ENCODE measurements at places on chromosomes 5 and 9. TPM values are rescaled to one million over a fixed set of nuclear protein-coding genes. Genes with fewer than 3 reads are reported as not detected.

DNA sequence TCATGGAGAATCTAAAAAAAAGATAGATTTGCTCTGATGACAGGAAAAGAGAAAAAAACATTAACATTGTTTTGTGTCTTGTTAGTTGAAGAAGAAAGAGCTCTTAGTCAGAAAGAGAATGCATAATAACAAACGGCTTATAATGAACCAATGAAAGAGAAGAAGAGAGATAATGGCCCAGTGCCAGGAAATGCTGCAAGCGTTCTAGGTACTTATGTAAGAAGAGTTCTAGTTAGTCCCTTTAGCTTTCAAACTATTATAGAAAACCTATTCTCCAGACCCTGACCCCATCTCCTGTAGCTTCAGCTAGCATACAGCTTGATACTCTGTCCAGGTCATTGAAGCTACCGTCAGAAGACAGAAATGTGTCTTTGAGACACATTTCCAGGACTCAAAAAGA, 70.2 kb downstream of the FBXL17 start:
- no peak for DNase-seq

TMEM232 gene
- total RNA-seq: 1.8 TPM

DNA sequence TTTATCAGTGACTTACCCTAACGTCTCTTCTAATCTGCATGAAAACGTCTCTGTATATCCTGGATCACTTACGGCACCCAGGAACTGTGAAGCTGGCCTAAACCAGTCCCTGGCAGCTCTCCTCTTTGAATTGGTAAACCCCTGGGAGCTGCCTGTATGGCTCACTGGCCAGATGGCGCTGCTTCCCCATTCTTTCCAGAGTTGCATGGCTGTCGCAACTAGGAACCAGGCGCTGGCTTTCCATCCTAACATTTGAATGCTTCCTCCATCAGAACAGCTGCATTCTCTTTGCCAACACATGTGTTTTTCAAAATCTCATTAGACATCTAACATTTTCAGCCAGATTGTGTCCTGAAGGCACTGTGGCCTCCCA, 8.0 kb upstream of the PCA3 start:
- DNase-seq: peak; percentile 59

DNA sequence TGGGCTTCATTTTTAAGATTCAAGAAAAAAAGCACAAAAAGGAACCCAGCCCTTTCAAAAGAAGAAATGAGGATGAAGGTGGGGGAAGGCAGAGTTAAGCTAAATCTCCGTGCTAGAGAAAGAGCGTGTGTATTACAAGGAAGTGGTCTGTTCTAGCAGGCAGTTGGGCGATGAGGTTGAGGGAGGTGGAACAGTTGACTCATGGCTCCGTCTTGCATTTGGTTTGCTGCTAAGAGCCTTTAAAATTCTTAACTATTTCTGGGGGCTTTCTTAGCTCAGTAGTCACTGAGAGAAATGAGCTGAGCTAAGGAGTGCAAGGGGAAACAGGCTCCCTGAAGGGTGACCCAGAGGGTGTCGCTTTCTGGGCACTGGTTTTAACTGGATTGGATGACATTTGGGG, 117.4 kb downstream of the GCNT1 start:
- DNase-seq: no peak
